Mucosa of descending colon (tissue), 3 donors: ENCODE measurements at places on chromosomes 3 and 15.

- no peak for DNase-seq
Measured at GRCh38 chr15:51161491-51162220, 67.0 kb upstream of the TNFAIP8L3 start.

- no peak for DNase-seq
Measured at GRCh38 chr3:79427081-79427480, 340.7 kb downstream of the ROBO1 start.

GRCh38 chr3:87270908-87271700 is 5.3 kb downstream of the POU1F1 start:
- no peak for DNase-seq

DNA sequence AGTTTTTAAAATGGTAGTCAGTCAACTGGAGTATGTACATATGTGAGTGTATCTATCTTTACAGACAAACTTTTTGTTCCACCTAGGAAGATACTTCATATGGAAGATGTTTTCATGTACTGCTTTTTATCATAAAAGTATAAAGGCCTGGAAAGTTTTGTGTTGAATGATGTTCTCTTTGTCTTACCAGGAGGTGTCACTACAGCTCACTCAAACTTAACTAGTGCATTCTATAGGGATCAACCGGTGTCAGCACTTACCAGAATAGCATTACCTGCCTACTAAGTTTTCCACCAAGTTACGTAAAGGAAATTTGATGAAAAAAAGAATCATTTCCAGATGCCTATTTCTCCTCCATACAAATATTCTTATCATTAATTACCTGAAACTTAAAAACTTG is 522.6 kb upstream of the SEMA6D start:
- DNase-seq: no peak

DNA sequence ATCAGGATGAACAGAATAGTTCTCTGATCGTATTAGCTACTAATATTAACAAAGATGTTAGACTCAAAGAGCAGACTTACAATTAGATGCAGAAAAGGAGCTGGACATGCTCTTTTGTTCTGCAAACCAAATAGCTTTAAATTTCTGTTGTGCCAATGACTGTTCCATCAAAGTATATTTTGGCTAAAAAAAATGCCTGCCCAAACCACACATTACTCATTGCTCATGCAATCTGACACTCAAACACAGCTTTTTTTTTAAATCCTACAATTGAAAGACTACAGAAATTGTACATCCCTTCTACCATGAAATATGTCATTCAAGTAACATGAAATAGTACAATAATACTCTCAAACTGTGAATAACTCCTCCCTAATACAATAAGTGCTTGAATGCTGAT is 48.6 kb downstream of the SHOX2 start:
- DNase-seq: no peak

GRCh38 chr15:76282465-76282864 is 28.8 kb downstream of the ETFA start:
- DNase-seq: no peak

- no peak for DNase-seq
Measured at GRCh38 chr3:190644035-190644434, 130.2 kb downstream of the IL1RAP start.

GRCh38 chr3:54714035-54714434 is 213.8 kb downstream of the LRTM1 start:
- DNase-seq: no peak

GRCh38 chr3:4426261-4426781 is 40.7 kb downstream of the SUMF1 start:
- DNase-seq: no peak

DNA sequence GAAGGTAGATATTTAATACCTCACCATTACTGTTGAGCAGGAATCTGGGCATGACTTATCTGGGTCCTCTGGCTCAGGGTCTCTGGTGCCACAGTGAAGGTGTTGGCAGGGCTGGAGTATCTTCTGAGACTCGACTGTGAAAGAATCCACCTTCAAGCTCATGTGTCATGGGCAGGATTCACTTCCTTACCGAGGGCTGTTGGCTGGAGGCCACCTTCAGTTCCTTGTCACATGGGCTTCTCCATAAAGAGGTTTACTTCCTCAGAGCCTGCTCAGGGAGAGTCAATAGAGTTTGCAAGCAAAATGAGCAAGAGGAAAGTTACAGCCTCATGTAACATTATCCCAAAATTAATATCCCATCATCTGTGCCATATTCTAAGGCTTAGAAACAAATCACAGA is 459.5 kb downstream of the NR2F2 start:
- no peak for DNase-seq

- DNase-seq: no peak
Measured at GRCh38 chr15:81050805-81051204, 50.1 kb downstream of the TLNRD1 start.

GRCh38 chr3:51733859-51734571 is 27.1 kb downstream of the GRM2 start:
- no peak for DNase-seq

- no peak for DNase-seq
Measured at GRCh38 chr3:13934813-13935212, 54.9 kb upstream of the WNT7A start.

GRCh38 chr15:89494031-89494430 is 2.4 kb downstream of the RHCG start:
- no peak for DNase-seq

GRCh38 chr15:96270581-96271172 is 59.8 kb upstream of the NR2F2 start:
- no peak for DNase-seq

DNA sequence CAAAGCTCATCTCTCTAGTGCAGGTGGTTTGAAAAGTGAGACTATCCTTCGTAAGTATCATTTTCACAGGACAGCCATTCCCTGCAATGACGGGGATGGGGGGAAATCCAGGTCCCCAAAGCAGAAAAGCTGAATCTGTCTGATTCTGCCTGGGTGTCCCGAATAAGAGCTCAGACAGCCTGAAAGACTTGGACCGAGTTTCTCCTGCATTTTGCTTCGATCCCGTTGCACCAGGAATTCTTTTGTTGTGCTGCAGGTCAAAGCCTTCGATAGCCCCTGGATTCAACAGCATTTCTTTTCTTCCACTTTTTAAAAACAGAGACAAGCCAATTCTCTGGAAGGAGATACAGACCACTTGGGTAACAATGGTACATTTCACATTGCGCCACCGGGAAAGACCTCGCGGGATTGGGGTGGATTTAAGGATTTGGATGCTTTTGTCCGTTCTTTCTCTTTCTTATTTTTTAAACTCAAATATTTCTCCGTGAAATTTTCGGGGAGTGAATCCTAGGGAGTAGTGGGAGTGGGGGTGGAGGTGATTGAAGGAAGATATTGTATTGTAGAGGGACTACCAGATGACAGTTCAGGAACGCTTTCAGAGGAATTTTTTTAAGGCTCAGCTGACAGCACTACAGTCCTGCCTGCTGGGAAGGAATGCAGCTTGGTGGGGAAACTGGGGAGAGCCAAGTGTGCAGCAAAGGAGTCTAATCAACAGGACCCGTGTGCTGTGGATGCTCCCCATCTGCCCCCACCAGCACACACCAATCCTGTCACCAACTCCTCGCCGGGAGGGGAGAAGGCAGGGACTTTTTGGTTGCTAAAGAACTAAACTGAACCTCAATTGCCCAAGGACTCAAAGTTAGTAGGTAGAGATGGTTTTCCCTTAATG is 2.6 kb downstream of the SLITRK3 start:
- DNase-seq: no peak

GRCh38 chr15:66943456-66944095 is 121.8 kb upstream of the SMAD3 start:
- no peak for DNase-seq

DNA sequence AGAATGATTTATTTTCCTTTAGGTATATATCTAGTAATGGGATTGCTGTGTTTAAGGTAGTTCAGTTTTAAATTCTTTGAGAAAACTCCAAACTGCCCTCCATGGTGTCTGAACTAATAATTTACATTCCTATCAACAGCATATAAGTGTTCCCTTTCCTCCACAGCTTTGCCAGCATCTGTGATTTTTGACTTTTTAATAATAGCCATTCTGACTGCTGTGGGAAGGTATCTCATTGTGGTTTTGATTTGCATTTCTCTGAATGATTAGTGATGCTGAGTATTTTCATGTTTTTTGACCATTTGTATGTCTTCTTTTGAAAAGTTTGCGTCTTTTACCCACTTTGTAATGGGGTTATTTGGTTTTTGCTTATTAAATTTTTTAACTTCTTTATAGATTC is 571.6 kb upstream of the CCDC54 start:
- DNase-seq: no peak

GRCh38 chr3:153210146-153210545 is 48.1 kb downstream of the RAP2B start:
- DNase-seq: no peak

- DNase-seq: no peak
Measured at GRCh38 chr15:45143056-45143455, 13.3 kb downstream of the DUOX1 start.

DNA sequence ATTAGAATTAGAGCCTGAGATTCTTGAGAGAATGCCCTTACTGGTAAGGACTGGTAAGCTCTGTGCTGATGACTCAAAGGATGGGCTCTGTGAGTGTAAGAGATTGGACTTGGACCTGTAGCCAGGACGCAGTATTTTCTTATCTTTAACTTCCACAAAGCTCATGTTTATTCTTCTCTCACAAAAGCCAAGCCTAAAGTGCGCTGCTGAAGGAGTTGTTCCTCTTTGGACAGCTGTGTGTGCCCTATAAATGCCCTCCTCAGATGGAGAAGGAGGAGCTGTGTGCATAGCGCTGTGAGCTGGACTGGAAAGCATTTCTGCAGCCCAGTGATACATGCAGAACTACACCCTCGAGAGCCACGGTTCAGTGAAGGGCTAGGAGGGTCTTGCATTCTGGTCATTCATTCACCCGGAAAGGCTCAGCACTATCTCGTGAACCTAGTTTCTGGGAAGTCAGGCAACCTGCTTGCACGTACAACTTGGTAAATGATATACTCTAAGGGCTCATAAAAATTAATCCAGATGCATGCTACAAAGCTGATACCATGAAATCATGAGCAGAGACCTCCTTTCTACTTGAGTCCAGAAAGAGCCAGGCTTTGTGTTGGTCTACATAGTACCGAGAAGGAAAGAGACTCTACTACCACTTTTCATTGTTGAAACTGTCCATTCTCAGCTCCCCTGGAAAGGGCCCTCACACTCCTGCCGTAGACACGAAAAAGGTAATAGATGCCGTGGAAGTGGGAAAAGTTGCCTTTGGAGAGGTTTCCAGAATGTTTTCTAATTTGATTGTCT is 103.0 kb upstream of the TBL1XR1 start:
- no peak for DNase-seq

DNA sequence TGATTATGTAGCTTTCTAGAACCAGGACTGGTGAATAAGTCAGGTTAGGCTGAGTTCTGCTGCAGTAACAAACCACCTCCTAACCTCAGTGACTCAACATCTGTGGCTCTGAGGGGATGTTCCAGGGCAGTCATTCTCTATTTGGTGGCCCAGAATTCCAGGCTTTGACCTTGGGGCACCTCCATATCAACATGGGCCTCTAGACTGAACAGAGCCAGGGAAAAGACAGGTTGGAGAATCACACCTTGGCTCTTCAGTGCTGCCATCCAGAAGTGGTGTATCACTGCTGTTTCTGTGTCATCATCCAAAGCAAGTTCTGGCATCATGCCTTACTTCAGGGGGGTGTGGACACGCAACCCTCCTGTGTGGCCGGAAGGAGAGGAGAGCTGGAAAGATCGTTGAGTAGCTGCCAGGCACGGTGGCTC is 15.3 kb downstream of the ZBTB47 start:
- no peak for DNase-seq

DNA sequence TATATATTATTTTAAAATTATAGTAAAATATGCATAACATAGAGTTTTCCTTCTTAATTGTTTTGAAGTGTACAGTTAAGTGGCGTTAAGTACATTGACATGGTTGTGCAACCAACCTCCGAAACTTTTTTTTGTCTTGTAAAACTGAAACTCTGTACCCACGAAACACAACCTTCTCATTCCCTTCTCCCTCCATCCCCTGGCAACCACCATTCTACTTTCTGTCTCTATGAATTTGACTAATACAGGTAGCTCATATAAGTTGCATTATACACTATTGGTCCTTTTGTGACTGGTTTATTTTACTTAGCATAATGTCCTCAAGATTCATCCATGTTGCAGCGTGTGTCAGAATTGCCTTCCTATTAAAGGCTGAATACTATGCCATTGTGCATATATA is 179.4 kb downstream of the SATB1 start:
- DNase-seq: no peak

GRCh38 chr15:98383571-98383970 is 264.8 kb upstream of the IGF1R start:
- DNase-seq: no peak

DNA sequence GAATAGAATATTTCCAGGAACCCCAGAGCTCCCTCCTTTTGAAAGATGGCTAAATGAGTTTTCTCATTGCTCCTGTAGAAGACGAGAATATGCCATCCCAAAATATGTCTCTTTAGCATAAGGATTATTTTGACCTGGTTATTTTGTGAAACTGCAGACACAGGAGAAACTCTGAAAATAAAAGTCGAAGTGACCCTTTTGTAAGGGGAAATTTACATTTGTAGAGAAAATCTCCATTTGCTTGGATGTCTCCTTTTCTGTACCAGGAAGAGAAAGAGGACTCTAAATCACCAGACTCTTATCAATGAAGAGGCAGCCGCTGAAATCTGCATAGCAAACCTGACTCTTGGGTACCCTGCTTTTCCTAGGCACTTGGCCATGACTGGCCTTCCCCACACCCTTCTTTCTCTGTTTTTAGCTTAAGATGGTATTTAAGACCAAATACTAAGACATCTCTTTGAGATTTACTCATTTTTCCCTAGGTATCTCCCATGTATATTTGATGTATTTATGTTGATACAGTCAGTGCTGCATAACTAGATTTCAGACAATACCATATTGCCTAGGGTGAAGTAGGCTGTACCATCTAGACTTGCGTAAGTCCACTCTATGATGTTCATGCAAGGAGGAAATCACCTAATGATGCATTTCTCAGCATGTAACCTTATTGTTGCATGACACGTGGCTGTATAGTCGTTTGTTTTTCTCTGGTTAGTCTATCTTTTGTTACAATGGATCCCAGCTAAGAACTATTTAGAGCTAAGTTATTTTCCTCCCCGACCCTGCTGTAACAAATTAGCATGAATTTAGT is 98.2 kb upstream of the UBE3A start:
- no peak for DNase-seq

DNA sequence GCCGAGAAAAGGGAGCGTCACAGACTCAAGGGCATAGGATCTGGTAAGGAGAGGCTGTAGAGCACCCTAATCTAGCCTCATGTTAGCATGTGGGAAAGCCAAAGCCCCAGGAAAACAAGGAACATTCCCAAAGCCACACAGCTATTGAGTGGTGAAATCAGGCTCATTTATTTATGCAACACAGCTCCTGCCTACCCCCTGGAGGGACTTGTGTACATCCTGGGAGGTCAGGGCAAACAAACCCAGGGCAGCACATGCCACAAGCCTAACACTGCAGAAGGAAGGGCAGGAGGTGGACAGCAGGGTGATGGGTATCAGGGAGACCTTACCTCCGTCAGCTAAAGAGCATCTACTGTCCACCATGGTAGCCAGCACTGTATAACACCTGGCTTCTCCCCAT is 283.5 kb downstream of the RPLP1 start:
- DNase-seq: no peak

DNA sequence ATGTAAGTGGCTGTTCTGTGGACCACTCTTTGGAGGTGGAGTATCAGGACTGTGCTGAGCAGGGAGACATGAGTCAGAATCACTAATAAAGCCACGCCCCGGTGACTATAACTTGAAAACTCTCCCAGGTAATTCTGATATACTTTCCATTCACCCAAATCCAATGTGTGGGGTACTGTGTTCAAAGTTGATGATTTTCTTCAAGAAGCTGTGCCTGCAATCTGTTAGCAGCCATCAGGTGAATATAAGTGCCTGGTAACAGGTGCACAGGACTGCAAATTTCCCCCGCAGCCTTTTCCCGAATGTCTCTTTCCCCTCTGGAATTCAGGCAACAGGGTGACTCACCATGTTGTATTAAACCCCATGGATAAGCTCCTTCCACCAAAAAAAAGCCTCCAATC is 17.0 kb downstream of the MAGI1 start:
- no peak for DNase-seq
